ENCODE measurements at places on chromosomes 11 and 22. TPM values are rescaled to one million over a fixed set of nuclear protein-coding genes. Genes with fewer than 3 reads are reported as not detected.

MISFA gene
- not detected for total RNA-seq

PISD gene
- total RNA-seq = 50.7 TPM

UQCC3 gene
- 6.0 TPM for total RNA-seq

JHY gene
- 0.54 TPM for total RNA-seq

C11orf21 gene
- total RNA-seq = not detected

CTSD gene
- 414 TPM for total RNA-seq

OR8G1 gene
- total RNA-seq = not detected

MMP1 gene
- 1.5 TPM for total RNA-seq

KCTD17 gene
- total RNA-seq = 32.1 TPM

CCDC82 gene
- 6.8 TPM for total RNA-seq

TBX10 gene
- total RNA-seq = not detected

AIFM3 gene
- total RNA-seq = not detected

EHBP1L1 gene
- 80.3 TPM for total RNA-seq

TRPM5 gene
- not detected for total RNA-seq

LYVE1 gene
- total RNA-seq = 0.36 TPM

OR10A4 gene
- total RNA-seq = not detected

OR4A15 gene
- total RNA-seq = not detected

MAJIN gene
- not detected for total RNA-seq

DNAJB7 gene
- not detected for total RNA-seq

OR2D2 gene
- total RNA-seq = not detected

PATE2 gene
- total RNA-seq = not detected

KIF18A gene
- 3.4 TPM for total RNA-seq

CAPN5 gene
- total RNA-seq = 19.0 TPM

C11orf16 gene
- total RNA-seq = not detected

ZP1 gene
- total RNA-seq = 0.81 TPM

FAM111B gene
- total RNA-seq = 2.0 TPM

DDX10 gene
- total RNA-seq = 24.4 TPM

INPP5J gene
- not detected for total RNA-seq

APOA4 gene
- total RNA-seq = not detected

PLA2G6 gene
- 10.3 TPM for total RNA-seq

OR4D5 gene
- total RNA-seq = not detected

SLC5A12 gene
- total RNA-seq = not detected

MEI1 gene
- 1.3 TPM for total RNA-seq

RIBC2 gene
- 0.32 TPM for total RNA-seq

CWF19L2 gene
- 3.1 TPM for total RNA-seq

NPTXR gene
- 0.54 TPM for total RNA-seq

MYOD1 gene
- not detected for total RNA-seq

CRYBB3 gene
- total RNA-seq = not detected

TNNT3 gene
- total RNA-seq = 5.1 TPM

RASL10A gene
- not detected for total RNA-seq

MS4A6A gene
- total RNA-seq = not detected

PDE3B gene
- 0.36 TPM for total RNA-seq

FAM83F gene
- total RNA-seq = not detected

ACTN3 gene
- total RNA-seq = under 0.01 TPM

BTBD18 gene
- total RNA-seq = not detected

PPP6R3 gene
- 61.2 TPM for total RNA-seq

ANO9 gene
- not detected for total RNA-seq

TRIM6 gene
- total RNA-seq = 0.72 TPM

ASRGL1 gene
- total RNA-seq = not detected

Measured in cardiac atrium fibroblast (primary cell).